ENCODE measurements at places on chromosomes 5 and 9. TPM values are rescaled to one million over a fixed set of nuclear protein-coding genes. Genes with fewer than 3 reads are reported as not detected.

- DNase-seq: no peak
Observed at GRCh38 chr5:134460551-134460950, 48.9 kb upstream of the CDKN2AIPNL start.

DNA sequence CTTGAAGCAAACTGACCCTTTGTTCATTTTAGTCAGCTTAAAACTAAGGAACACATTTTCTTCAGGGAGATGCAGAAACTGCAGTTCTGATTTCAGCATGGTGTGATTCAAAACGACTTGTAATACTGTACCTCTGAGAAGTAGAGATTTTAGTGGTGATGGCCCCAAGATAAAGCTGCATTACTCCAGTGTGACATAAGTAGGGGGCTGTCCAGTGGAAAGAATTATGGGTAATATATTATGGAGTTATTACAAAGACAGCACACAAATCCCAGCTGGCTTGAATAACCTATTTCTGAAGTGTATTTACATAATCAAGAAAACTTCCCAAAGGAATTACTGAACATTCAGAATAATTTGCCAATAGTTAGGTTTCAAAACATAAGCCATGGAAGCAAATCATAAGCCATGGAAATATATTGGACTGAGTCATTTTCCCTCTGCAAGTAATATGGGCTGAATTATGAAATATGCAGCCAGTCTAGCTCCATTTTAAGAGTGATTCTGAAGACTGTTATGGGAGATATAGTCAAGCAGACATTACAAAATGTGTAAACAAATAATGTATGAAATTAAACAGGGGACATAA, 133.7 kb upstream of the FBXL17 start:
- DNase-seq: no peak

GRCh38 chr5:76542887-76543690, 80.1 kb downstream of the F2RL2 start:
- DNase-seq: peak; percentile 18

DNA sequence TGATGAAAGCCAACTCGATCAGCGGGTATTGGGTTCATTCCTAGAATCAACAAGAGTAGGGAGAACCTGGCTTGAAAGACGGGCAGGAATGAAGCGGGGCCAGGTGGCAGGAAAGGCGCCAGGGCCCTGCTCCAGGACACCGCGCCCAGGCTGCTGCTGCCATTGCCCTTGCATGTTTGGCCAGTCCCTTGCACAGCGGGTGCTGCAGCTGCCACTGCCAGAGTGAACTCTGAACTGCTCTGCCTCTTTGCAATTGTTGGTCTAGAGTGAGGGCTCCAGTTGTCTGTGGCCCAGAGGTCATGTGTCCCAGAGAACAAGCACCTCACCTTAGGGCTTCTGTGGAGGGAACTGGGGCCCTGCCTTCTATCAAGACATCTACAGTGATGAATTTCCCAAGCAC, 24.0 kb upstream of the CARTPT start:
- DNase-seq: no peak

DNA sequence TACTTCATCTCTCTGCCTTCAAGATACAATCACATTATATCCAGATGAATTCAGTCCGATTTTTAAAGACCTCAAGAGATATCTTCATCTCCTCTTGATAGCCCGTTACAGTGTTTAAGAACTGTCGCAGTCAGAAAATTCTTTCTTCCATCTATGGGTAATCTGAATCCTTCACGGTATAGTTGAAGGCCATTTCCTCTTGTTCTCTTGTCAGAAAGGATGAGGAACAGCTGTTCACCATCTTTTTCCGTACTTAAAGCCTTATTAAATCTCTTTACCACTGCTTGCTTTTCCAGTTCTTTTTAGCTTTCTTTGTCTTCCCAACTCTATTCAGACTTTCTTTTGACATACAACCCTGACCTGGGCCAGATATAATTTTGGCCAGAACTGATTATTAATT, 121.8 kb downstream of the XRCC4 start:
- peak; percentile 18 for DNase-seq

DNA sequence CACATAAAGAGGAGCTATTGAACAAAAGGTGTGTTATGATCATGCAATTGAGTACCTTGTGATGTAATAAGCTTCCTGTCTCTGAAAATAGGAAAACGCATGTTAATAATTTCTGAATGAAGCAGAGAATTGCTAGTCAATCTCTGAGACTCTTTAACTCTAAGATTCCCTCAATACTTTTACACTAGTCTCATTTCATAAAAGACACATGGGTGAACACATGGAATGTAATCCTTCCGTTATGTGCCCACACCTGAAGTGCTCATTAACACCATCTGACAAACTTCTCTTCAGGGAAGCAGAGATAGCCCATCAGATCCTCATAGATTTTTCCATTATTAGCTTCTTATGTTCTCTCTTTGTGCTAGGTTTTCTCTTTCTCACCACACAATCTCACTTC, 182.4 kb downstream of the TLR4 start:
- DNase-seq: no peak

GRCh38 chr9:76624391-76625048, 139.7 kb upstream of the PCA3 start:
- DNase-seq: no peak

DNA sequence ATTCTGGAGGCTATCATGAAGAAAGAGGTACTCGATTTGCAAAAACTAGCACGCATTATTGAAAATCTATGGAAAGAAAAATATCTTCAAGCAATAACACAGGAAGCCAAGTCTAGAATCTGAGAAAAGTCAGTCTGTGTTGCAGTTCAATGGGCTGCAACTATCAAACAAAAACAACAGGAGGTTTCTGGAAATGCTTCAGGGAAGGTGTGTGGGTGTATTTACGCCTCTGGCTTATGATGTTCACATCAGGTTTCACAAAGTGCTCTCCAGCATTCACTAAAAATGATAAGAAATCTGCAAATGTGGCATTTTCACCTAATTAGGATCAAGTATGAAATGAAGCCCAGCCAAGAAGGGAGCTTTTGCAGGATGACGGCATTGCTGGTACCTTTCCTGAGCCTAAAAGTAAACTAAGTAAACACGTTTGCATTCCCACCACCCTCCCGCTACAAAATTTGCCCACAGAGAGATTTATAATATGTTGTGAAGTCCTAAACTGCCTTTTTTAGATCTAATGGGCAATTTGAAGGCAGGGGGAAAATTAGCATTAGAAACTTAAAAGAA, 146.4 kb downstream of the GABRB2 start:
- no peak for DNase-seq

Gene FBP2
- polyA plus RNA-seq: not detected

Gene TMEM215
- polyA plus RNA-seq: not detected

Gene LCN2
- not detected for polyA plus RNA-seq

Data from IMR-90 (cell line).